A549 treated with GW870086 at 1 μM for 4 hours (cell line): ENCODE measurements at places on chromosomes 7 and 10. TPM values are rescaled to one million over a fixed set of nuclear protein-coding genes. Genes with fewer than 3 reads are reported as not detected.

EGFR gene
- 75.8 to 111 TPM (median 109 TPM) in 5 replicates for total RNA-seq

GPER1 gene
- total RNA-seq, result 0.72 to 1.2 TPM (median 0.79 TPM) in 5 replicates

PIK3CG gene
- total RNA-seq, result not detected in 5 replicates

TMEM243 gene
- 21.7 to 29.1 TPM (median 27.0 TPM) in 5 replicates for total RNA-seq

SPDYE1 gene
- not detected in 5 replicates for total RNA-seq

NODAL gene
- not detected in 5 replicates for total RNA-seq

KCNH2 gene
- 1.2 to 1.6 TPM (median 1.5 TPM) in 5 replicates for total RNA-seq
